BJ (cell line): ENCODE measurements at places on chromosomes 11 and 22.

- no peak for DNase-seq
Measured at GRCh38 chr22:37218771-37219411, 6.6 kb upstream of the SSTR3 start.

DNA sequence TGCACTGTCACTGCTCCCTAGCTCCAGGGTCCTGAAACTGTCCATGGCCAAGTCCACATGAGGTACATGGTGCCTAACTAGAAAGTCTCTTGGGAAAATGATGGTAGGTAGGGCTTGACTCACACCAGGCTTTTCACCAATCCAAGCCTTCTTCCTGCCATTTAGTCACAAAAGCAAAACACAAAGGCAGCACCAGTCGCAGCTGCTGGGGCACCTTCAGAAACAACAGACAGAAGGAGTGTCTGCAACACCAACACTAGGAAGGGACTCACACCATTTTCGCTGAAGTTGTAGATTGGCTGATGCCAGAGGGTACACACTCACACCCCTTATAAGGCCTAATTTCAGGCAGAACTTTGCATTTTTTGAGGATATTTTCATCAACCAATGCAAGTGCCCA is 55.7 kb downstream of the SYTL2 start:
- no peak for DNase-seq

DNA sequence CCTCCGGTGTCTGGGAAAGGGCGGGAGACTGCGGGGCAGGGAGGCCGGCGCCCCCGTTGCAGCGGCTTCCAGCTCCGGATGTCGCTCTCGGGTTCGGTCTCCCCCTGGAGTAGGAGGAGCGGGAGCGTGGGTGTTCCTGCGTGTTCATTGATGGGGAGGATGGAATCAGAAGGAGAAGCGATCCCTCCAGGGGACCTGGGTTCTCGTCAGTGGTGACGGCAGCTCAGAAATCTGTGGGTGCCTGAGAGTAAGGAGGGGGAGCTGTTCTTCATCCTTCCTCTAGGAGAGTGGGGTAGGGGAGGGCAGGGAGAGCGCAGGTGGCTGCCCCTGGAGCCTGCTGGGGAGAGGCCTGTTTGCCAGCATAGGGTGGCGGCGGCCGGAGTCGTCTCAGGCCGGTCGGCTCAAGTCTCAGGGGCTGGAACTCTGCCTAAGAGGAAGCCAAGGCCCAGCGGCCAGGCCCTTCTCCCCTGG is 1.1 kb downstream of the UBASH3B start:
- DNase-seq, result no peak

DNA sequence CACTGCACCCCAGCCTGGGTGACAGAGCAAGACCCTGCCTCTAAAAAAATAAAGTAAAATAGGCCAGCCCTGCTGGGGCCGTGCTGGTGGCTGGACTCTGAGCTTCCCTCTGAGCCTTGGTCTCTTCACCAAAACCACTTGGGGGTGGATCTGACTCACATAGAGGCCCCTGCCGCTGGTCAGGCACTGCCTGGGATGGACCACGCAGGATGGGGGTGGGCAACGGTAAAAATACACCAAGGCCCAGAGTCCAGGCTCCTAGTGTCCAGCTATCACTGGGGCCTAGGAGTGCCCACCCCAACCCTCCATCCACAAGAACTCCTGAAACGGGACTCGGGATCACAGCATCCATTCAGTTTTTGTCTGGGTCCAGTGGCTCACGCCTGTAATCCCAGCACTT is 12.3 kb upstream of the UPK3A start:
- DNase-seq, result no peak

DNA sequence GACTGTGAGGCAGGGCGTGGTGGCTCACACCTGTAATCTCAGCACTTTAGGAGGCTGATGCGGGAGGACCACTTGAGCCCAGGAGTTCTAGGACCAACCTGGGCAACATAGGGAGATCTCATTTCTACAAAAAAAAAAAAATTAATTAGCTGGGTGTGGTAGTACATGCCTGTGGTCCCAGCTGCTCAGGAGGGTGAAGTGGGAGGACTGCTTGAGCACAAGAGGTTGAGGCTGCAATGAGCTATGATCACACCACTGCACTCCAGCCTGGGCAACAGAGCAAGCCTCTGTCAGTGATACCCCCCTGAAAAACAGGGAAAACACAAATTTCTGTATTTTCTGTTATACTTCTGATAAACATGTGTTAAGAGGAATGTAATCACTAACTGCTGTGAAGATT is 57.8 kb upstream of the ARHGAP32 start:
- DNase-seq, result no peak

- no peak for DNase-seq
Measured at GRCh38 chr11:105705786-105706530, 96.1 kb downstream of the GRIA4 start.

DNA sequence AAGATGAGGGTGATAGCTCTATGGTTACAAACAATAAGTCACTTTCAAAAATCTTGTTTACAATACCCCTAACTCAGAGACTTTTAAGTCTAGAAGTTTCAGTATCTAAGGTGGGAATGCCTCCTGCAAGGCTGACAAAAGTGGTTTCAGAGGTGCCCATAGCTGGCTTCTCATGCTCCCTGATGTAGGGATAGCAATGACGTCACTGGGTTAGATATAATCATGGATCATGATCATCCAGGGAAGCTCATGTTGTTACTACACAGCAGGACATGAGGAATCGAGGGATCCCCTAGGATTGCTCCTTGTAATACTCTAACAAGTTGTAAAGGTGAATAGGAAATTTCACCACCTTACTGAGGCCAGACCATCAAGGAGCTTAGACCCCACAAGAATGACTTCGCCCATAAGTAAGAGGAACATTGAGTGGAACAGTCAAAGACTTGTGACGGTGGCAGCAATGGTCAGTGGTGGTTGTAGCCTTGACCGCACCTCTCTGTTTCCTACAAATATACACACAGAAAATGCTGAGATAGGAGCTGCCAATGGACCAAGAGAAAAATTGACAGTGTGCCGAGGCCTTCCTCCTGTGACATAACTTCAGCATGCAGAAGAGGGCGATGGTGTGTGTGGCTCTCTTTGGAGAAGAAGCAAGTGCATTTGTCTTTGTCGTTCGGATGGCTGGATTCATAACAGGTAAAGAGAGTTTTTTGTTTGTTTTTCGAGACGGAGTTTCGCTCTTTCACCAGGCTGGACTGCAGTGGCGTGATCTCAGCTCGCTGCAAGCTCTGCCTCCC is 15.6 kb downstream of the APOL4 start:
- no peak for DNase-seq
